Left lobe of liver (tissue), 2 donors: ENCODE measurements at places on chromosomes 4 and X.

DNA sequence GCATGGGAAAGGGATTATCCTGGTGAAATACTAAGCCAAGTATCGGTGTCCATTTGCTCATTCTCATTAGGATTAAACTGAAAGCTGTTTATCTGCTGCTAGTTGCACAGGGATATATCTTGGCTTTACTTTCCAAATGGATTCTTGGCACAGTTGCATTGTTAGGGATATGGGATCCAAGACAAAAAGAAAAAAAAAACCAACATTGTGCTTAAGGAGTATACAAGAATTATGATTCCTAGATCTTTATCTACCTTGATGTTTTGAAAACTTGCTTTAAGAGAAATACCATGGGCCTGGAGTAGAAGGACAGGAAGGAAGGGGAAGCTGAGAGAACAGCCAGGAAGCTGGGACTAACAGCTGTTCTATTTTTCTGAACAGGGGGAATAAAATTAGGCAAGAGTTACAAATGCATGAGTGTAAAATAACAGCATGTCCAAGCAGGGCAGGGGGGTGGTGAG lies 107.6 kb downstream of the ATXN3L start:
- DNase-seq: no peak

GRCh38 chrX:152904151-152905080 lies 6.5 kb downstream of the ZNF185 start:
- DNase-seq: peak; percentile 45

DNA sequence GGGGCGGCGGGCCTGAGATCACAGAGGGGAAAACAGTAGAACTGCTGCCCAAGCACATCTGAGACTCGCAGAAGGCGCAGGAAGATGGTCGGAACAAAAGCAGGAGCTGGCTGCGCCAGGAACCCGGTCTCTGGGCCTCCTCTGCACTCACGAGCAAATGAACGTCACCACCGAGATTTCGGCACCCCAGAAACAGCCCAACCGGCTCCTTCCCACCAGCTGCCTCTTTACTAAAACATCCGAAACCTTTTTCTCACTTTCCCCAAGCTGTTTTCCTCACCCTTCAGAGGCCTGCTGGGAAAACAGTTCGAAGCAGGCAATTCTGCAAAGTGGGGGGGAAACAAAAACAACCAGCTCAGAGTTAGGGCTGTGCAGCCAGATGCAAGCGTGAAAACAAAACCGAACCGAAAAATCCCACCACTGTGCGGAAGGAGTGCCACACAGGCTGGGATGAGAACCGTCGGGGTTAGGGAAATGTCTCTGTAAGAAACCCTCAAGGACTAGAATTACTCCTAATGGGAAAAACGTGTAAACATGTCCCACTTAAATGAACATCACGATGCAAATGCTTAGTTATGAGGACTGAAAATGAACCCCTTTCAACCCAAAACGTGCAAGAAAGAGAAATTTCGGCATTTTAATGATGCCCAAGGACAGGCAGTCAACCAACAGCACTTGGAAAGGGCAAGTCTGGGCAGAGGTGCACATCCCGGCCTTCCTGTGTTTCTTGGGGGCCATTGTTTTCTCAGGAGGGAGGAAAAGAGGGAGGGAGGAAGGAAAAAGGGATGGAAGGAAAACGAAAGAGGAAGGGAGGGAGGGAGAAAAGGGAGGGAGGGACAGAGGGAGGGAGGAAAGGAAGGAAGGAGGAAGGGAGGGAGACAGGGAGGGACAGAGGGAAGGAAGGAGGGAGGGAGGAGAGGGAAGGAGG lies 15.8 kb downstream of the DHRSX start:
- DNase-seq: no peak

GRCh38 chrX:55640854-55641253 lies 17.7 kb downstream of the FOXR2 start:
- no peak for DNase-seq

DNA sequence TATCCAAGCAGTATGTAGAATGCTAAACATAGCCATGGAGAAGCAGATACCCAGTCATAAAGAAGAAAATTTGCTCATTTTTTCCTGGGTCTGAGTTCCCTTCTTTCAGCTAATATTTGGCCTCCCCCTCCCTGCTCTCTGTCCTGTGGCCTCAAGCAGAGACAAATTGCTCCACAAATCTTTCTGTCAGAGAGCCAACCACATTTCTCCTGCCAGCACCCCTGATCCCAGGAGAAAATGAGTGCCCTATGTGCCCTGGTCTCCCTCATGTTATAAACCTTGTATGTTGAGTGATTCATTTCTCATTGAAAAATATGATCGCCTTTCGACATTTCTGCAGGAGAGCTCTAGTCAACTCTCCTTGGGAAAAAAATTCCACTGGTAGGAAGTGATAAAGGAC lies 82.0 kb downstream of the TMEM156 start:
- DNase-seq: peak; percentile 70

- no peak for DNase-seq
These were observed 1564.8 kb downstream of the RPA4 start for GRCh38 chrX:98448524-98448923.

DNA sequence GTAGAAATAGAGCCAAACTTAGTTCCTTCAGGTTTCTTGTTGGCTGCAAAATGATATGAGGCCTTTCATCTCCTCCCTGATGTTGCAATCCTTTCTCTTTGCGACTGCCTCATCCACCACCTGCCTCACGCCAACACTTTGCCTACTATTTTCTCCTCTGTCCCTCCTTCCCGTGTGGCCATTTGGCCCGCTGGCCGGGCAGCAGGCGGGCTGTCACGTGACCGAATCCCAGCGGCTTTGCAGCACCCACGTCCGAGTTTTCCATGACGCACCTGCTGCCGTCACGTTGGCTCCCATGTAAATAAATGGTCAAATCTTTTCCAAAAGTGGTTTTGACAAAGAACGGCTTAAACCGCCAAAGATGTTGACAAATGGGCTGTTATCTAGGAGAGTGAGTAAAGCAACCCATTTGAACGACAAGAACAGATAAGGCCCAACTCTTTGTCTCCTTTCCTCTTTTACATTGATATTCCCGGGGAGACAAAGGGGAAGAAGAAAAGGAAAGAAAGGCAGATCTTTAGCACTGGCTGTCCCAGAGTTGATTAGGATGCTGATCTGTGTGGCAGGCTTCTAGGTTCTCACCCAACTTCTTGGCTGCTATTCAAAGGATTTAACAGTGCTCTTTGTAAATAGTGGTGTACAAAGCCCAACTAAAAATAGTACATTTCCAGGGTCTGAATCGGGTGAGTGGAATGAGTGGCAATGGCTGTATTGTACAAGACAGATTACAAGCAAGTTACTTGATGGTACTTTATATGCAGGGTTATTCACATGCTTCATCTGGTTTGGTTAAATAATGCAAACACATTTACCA lies 174.2 kb upstream of the JADE1 start:
- peak; percentile 67 for DNase-seq

GRCh38 chr4:183469936-183470335 lies 25.5 kb downstream of the CDKN2AIP start:
- no peak for DNase-seq

DNA sequence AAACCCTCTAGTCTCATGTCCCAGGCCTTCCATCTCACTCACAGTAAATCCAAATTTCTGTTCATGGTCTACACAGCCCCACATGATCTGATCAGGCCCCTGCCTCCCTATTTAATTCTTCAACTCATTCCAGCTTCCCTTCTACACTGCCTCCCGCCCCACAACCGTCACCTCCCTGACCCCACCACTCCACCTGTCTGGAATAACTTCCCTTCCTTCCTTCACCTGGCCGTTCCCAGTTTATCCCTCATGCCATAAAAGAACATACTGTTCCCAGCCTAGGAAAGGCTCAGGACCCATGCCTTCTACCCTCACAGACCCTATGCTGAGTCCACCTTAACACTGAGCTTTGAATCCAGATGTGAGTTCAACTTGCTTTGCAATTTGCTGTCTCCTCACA lies 6.8 kb upstream of the CD99L2 start:
- no peak for DNase-seq
